ENCODE measurements at places on chromosomes 5 and 9.

DNA sequence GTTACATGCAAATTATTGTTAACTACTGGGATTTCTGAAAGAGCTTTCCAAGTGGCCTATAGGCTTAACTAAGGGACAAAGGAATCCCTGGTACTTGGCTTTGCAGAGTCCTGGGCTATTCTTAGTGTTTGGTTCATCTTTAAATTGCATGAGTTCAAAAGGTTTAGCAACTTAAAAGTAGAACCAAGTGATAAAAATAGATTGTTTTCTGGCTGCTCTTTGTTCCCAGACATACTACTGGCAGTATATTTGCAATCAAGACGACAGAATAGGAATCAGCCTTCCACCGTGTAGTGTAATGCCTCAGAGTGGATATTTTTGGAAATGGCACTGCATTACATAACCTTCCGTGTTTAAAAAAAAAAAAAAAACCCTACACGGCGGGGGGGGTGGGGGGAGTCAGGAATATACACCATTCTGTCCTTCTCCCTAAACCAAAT, 1.0 kb downstream of the NREP start:
- no peak for DNase-seq

- no peak for DNase-seq
Measured at GRCh38 chr5:9617221-9617620, 12.9 kb downstream of the TAS2R1 start.

- no peak for DNase-seq
Measured at GRCh38 chr9:34158362-34158869, 20.4 kb upstream of the UBAP1 start.

DNA sequence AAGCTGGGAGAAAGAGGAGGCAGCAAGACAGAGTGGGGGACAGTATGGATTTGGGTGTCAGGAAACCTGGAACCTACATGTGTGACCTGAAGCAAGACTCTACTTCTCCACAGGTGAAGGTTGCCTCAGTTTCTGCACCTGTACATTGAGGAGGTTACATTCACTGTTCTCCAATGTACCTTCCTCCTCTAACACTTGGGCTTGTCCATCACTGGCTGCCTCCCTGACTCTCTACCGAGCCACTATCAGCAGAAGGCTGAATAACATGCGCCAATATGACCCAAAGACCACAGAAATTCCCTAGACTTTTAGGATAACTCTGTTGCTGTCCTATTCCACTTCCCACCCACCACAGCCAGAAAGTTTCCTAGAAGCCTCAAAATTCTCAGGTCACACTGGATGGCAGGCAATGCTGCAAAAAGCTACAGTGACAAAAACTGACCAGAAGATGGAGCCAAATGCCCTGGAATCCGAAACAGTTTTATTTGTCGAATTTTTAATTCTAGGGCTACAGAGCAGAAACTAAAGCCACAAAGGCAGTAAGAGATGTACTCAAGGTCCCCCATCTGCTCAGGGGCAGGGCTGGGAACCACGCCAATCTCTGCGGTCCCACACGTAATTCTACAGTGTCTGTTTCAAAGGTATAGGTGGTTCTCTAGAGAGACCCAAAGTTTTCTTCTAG, 64.4 kb downstream of the FAM114A2 start:
- no peak for DNase-seq

- no peak for DNase-seq
Measured at GRCh38 chr5:169583101-169583423, 511 bp upstream of the SPDL1 start.

DNA sequence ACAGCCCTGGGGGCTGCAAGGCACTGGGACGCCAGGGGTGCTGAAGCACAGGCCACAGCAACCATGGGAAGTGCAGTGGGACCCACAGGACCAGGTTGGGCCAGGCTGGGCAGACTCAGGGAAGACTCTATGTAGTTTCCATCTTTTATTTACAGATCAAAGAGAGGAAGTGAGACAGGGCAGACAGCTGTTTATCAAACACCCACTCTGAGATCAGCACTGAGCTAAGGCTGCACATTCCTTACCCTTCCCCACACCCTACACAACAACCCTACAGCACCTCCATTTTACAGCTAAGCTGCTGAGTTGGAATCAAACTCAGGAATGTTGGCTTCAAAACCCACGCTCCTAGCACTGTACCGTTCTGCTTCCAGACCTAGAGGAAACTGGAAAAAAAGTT, 19.8 kb downstream of the BARHL1 start:
- DNase-seq: no peak

DNA sequence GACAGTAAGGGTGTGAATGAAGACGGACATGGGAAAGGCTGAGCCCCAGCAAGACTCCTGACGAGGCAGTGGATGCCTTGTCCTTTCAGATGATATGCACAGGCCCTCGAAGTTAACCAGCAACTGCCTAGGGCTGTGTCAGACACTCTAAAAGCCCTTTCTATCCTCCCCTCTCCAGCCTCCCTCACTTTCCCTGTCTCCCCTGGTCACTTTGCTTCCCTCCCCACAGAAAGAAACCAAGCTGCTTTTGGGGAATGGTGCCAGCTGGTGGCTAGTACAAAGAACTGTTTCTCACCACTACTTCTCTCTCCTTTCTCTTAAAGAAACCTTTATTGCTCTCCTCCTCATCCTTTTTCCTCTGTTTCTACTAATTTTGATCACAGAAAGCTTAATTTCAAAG, 21.4 kb downstream of the LHFPL2 start:
- no peak for DNase-seq

- no peak for DNase-seq
Measured at GRCh38 chr9:84655447-84655846, 14.1 kb upstream of the NTRK2 start.

GRCh38 chr9:14769230-14769571, 46.7 kb upstream of the CER1 start:
- DNase-seq: no peak

GRCh38 chr9:68951879-68952659, 61.8 kb downstream of the PRKACG start:
- DNase-seq: no peak

DNA sequence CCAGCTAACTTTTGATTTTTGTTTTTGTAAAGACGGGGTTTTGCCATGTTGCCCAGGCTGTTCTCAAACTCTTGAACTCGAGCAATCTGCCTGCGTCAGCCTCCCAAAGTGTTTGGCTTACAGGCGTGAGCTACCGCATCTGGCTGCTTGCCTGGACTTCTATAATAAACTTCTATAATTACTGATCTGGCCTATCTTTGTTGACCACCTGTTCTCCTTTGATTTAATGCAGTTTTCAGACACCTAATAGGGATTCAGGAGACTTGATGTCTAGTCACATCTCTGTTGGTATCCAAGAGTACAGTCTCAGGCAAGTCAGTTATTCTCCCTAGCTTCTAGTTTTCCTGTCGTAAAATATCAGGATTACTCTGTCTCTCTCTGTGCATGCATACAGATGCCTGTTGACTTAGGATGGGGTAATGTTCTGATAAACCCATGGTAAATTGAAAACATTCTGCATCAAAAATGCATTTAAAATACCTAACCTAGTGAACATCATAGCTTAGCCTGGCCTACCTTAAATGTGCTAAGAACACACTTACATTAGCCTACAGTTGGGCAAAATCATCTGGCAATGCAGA, 51.5 kb upstream of the NR3C1 start:
- no peak for DNase-seq

DNA sequence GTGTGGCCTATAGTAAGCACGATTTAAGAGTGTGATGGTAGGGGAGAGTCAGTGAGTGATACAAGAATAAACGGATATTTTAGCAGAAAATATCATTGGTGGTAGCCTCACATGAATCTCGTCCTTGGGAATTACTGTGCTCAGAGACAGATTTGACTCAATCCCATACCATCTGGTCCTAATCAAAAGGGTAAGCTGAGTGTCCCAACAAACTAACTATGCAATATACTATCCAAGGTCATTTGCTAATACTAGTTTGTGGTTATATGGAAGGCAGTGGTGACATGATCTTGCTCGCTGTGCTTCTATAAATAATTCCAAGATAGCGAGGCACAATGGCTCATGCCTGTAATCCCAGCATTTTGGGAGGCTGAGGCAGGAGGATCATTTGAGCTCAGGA, 103.2 kb downstream of the TRPM6 start:
- DNase-seq: no peak

- DNase-seq: no peak
Measured at GRCh38 chr5:40733434-40733833, 22.3 kb downstream of the TTC33 start.

DNA sequence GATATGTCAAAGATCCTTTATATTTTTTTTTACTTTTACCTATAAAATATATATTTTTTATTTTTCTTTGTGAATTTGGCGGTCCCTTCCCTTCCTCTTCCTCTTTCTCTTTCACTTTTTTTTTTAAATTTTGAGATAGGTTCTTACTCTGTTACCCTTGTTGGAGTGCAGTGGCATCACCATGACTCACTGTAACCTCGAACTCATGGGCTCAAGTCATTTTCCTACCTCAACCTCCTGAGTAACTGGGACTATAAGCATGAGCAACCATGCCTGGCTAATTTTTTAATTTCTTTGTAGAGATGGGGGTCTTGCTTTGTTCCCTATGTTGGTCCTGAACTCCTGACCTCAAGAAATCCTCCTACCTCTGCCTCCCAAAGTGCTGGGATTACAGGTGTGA, 258.0 kb upstream of the CLINT1 start:
- DNase-seq: no peak

DNA sequence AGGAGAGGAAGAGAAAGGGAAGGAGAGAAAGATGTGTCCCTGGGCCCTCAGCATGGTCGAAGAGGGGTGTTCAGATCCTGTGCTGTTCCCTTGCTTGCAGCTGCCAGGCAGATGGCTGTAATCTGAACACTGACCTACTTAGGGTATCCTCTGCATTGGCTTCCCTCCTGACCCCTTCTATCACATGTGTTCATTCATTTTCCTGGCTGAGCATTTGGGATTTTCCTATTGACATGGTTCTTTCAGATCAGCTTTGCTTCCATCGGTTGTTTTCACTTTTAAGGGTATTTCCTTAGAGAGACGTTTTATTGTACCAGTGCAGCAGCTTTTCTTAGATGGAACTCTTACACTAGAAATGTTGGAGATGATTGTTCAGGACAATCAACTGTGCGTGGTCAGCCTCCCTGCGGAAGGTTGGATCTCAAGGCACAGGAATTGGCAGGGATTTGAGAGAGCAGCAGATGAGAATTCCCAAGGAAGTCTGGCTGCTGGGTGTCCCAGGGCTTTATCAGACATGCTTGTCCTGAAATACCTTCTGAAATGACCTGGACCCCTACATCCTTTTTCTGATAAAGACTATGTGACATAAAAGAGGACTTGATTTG, 26.0 kb downstream of the ACTBL2 start:
- no peak for DNase-seq

DNA sequence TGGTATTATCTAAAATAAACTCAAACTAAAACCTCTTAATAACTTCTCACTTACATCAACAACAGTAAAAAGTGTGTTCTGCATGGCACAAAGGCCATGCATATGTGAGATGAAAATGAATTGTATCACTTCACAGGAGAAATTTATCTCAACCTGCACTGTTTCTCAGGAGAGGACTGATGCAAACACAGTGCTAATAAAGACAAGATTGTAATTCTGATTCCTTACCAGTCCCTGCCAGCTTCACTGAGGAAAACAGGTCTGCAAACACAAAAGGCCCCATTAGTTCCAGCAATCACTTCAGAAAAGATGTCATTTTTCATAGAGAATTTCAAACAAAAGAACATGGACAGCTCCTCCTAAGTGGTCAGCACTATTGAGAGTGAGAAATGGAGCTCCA, 117.3 kb upstream of the PDE4D start:
- DNase-seq: no peak

DNA sequence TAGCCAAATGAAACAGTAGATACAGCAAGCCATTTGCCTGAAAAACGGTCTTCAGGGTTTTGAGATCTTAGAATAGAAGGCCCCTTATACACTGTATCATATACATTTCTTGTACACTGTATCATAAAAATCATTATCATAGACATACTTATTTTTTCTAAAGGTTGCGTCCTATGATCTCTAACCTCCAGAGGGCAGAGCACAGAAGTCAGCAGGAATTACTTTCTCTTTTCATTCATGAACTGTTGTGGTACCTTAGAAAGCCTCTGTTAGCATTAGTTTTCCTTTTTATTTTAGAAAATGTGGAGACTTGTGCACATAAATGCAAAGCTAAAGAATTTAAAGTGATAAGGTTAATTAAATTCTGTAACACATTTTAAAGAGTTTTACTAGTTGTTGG, 115.4 kb downstream of the OXCT1 start:
- DNase-seq: no peak

DNA sequence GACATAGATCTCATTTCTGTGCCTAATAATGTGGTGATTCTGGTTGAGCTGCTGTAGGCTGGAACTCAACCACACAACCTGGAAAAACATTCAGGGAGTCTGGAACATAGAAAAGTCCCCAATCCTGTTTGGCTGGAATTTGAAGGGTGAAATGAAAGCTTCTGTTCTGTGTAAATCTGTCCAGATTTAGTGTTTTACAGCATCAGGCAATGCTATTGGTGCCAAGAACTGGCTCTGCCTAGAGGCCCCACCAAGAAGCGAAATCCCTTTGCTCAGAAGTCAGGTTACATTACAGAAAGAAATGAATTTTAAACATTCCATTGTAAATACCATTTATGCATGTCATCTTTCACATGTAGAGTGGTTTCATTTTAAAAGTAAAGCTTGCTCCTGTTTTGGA, 56.3 kb downstream of the TMEM174 start:
- DNase-seq: no peak

DNA sequence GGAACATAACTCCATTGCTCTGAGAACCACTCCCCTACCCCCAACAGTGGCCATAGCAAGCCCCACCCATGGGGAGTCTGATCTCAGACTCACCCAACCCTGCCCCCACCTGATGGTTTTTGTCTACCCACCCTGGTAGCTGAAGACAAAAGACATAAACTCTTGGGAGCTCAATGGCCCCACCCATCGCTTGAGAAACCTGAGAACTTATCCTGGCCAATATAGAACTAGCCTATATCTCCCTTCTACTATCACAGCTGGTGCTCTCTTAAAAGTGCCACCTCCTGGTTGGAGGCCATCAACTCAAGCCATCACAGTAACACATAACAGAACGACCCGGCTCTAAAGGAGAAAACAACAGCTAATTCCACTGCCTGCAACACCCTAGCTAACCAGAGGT, 47.9 kb upstream of the SNAPC3 start:
- DNase-seq: no peak

GRCh38 chr9:134682651-134683364, 41.2 kb downstream of the COL5A1 start:
- peak; percentile 7 for DNase-seq

- no peak for DNase-seq
Measured at GRCh38 chr9:77486463-77486862, 161.7 kb downstream of the GNA14 start.

DNA sequence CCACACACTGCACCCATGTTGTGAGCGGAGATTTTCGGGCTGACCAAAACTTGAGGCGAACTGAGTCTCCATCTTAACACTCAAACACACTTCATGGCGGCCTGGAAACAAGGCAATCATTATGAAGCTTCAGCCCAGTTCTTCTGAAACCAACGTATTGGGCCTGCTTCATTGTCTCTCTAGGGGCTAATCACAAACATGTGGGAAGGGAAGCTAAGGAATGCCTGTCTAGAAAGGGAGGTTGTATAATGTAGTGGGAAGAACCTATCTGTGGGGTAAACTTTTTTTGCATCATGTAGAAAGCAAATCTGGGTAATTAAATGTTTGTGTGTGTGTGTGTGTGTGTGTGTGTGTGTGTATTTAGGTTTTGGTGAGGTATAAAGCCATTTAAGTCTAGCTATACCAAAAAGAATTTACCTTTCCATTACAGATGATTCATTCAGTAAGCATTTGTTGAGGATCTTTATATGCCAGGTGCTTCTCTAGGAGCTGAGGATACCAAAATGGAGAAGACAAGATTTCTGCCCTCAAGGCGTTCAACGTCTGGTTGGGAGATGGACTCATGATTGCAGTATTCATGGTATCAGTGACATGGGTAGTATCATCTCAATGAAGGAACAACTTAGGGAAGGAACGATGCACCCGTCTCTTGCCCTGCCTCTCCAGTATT, 29.4 kb downstream of the SLC1A3 start:
- DNase-seq: no peak
